Stimulated activated CD8-positive, alpha-beta memory T cell treated with anti-CD3 and anti-CD28 coated beads, Interleukin-15, amount 100 ng/mL, for 4 hours (primary cell): ENCODE measurements at places on chromosomes 11 and 22.

- no peak for DNase-seq
Observed at GRCh38 chr11:133896028-133896427, 50.7 kb upstream of the SPATA19 start.

DNA sequence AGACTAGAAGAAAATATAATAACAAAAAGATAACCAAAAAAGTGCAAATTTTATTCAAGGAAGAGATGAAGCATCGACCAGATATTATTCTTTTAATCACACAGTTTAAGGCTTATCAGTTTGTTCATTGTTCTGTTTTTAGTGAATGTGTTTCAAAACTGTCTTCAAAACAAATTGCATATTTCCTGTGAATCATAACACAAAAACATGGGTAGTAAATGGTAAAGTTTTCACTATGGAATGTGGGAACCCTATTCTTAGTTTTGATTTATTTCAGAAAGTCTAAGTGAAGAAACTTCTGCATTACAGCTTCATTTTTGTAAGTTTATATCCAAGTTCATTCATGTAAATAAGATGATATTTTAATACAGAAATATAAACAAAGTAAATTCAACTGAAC is 207.6 kb upstream of the LUZP2 start:
- DNase-seq = no peak

GRCh38 chr22:50061824-50062355 is 3.8 kb upstream of the TTLL8 start:
- DNase-seq = no peak

DNA sequence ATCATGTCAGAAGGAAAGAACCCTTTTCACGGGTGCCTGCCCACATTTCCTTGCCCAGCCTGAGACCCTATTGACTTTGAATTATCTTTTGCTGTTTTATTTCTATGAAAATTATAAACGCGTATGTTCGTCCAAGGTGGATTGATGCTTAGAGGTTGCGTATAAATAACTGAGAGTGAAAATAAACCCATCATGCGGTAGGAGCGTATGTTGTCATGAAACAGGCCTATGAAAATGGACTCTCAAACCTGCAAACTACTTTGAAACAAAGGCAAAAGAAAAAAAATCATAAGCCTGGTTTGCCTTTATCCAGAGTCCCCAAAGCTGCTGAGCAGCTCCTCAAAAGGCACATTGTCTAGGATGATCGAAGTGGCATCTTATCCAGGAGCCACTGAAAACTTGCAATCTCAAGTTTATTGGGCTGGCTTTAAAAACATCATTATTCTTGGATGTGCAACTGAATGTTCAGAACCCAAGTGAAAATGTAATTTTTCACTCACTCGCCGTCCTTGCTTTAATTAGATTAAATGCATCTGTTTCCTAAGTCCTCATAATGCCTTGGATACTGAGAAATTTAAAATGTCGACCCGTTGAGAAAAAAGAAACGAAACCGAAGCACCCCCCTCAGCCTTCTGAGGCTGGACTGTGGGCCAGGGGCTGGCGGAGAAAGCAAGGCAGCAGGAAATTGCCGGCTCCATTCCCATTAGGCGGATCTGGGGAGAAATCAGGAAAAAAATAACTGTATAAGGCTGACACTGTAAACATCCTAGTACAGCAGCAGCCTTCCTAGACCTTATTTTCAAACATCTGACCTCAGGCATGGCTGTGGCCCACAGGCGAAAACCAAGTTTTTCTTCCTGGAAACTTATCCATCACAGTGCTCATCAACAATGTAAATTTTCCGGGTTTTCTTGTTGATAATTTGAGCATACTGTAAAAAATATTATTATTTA is 82.9 kb upstream of the PPARA start:
- no peak for DNase-seq

GRCh38 chr11:41235668-41236067 is 223.8 kb downstream of the LRRC4C start:
- DNase-seq = no peak

- DNase-seq = no peak
Observed at GRCh38 chr22:30336752-30337460, 10.2 kb upstream of the TBC1D10A start.

- no peak for DNase-seq
Observed at GRCh38 chr11:67572747-67573419, 10.7 kb upstream of the GSTP1 start.

GRCh38 chr11:104146421-104146820 is 17.5 kb downstream of the PDGFD start:
- no peak for DNase-seq

- DNase-seq = no peak
Observed at GRCh38 chr22:20128902-20129746, 2.5 kb upstream of the ZDHHC8 start.

DNA sequence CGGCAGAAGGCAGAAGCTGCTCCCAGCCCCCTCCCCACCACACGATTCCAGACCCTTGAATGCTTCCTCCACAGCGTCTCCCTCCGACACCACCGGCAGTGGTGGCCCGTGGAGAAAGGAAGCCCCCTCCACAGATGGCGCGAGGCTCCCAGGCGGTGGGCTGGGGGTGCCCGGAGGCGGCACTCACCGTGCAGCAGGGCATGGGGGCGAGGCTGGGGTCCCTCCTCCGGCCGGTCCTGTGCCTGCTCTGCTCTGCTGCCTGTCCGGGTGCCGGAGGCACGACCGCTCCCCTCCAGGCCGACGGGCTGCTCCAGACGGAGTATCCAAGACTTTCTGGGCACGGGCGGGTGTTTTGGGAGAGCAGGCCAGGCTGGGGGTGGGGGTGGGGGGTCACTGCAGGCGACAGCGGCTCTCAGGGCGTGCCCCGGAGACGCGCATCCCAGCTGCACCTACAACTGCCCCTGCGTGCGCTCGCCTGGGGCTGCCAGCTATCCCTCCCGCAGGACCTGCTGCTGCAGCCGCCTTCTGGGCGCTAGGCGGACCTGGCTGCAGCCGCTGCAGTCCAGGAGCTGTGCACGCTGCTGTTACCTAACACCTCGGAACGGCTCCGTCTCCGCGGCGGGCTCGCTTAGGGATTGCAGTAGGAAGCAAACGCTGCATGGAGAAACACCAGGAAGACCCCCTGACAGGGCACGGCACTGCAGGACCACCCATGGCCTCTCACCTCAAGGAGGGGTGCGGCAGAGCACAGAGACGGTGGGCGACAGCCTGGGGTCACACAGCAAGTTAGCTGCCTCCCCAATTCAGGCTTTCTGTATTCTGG is 15.2 kb downstream of the MRGPRG start:
- DNase-seq = no peak

- DNase-seq = no peak
Observed at GRCh38 chr11:28649922-28650321, 541.7 kb downstream of the METTL15 start.

- DNase-seq = no peak
Observed at GRCh38 chr11:117518455-117518854, 190.8 kb downstream of the CEP164 start.
